Lower leg skin (tissue), 4 donors: ENCODE measurements at places on chromosomes 2 and 18. TPM values are rescaled to one million over a fixed set of nuclear protein-coding genes. Genes with fewer than 3 reads are reported as not detected.

DNA sequence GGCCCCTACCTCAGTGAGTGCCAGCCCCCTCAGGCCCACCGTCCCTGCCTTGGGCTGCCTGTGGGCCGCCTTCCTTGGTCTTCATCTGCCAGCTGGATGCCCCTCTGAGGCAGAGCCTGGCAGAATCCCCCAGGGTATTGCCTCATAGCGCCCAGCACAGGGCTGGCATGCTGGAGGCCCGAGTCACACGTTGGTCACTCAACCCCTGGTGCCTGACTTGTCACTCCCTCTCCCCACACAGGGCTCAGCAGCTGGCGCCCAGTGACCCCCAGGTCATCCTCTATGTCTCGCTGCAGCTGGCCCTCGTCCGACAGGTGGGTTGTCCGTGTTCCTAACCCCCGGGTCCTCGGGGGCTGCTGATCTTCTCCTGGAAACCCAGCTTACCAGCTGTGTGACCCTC, 108.4 kb upstream of the MCFD2 start:
- no peak for DNase-seq

DNA sequence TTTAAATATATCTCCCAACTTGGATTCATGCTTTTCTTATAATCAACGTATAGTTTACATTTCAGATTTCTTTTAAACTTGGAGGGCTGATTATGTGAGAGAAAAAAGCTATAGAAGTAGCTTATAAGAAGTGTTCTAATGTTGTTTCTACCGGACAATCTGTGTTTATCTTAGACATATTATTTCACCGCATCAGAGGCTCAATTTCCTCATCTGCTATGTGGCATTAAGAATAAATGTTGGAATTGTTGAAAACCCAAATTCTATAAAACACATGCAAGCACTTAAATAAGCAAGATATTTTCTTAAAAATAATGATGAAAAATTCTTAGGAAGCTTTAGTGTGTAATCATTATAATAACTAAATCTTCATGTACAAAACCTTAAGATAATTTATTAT, 407.9 kb downstream of the HRH4 start:
- no peak for DNase-seq

- DNase-seq = no peak
Measured at GRCh38 chr2:120802867-120803484, 67.3 kb downstream of the GLI2 start.

- DNase-seq = peak; percentile 85
Measured at GRCh38 chr2:111698743-111699554, 185.0 kb downstream of the ANAPC1 start.

DNA sequence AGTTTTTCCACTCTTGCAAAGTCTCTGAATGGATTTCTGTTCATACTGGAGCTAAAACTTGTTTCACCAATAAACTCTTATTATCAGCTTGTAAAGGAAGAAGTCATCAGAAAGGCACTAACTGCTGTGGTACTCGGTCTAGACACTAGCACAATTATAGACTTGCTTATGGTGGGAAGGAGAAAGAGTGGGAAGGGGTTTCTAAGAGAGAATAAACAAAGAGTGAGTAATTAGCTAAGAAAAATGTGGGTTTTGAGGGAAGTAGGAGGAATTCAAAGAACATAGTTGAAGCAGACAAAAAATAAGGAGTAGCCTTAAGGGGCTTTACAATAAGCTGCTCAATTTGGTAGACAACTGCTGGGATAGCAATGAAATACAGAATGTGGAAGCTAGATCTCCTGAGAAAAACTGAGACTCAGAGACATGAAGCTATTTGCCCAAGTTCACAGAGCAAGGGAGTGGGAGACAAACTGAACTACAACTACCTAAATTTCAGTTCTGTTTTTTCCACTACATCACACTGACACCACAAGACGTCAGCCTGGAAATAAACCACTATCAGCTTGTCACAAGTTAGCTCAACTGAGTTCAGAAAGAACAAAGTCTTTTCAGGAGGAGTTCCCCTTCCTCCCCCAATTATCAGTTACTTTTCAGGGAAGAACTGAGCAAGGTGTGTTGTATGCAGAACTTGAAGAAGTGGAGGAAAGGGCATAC, 59.7 kb downstream of the MAP4K3 start:
- DNase-seq = no peak

DNA sequence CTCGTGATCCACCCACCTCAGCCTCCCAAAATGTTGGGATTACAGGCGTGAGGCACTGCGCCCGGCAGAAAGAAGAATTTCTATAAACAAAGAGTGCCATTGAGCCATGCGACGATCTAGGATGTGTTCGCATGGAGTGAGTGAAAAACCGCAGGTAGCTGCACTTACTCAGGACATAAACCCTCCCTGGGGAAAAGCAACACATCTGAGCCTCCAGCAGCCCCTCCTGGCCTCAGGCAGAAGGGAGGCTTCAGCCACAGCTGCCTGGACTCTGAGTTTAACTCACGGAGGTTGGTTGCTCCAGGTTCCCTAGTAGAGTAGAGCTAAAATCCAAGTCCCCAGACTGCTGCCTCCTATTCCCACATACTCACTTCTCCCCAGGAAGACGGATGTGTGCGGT, 11.3 kb upstream of the STK25 start:
- DNase-seq = no peak

DNA sequence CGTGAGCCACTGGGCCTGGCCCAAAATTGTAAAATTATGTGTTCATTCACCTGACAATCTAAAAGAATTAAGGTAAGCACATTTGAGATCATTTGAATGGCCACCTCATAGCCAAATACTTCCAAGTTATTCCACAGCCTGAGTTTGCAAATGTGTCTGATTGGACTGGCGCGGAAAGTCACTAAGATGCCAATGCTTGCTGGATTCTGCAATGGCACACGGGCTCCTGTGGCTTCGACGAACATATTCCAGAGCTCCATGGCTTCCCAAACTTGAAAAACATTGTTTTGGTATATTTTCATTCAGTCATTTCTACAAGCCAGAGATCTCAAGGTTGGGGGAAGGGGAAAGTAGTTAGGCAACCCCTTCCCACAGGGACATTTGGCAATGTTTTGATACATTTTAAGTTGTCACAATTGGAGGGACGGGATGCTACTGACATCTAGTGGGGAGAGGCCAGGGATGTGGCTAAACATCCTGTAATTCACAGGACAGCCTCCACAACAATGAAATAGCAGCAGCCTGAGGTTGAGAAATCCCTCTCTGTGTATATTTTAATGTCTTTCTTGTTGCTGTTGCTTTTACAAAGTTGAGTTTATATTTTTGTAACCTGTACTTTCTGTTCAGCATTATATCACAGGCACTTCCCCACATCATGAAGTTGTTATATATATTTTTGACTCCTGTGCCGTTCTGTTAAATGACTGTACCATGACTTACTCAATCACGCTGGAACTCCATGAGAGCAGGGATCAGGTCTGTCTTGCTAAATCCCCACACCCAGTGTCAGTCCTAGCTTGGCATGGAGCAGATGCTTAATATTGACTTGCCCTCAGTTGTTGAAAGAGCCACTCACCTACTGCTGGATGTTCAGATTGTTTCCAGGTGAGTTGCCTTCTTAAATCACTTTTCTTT, 56.9 kb downstream of the COL4A4 start:
- no peak for DNase-seq

DNA sequence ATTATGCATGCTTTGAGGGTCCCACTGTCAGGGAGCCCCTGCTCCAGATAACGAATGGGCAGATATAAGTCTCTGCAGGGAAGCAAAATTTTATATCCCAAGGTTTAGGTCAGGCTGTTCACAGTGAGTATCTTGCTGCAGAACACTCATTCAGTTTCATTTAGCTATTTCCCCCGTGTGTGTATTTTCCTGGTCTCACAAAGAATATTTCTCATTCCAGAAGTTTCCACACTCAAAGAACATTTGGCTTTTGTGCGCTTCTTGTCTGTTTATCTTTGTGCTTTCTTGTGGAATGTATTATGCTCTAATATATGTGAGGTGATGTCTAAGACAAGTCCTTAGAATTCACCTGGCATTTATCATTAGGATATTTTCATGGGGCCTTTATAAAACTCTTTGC, 140.4 kb upstream of the MMADHC start:
- DNase-seq = no peak

- no peak for DNase-seq
Measured at GRCh38 chr18:24373328-24373727, 24.3 kb downstream of the OSBPL1A start.

DNA sequence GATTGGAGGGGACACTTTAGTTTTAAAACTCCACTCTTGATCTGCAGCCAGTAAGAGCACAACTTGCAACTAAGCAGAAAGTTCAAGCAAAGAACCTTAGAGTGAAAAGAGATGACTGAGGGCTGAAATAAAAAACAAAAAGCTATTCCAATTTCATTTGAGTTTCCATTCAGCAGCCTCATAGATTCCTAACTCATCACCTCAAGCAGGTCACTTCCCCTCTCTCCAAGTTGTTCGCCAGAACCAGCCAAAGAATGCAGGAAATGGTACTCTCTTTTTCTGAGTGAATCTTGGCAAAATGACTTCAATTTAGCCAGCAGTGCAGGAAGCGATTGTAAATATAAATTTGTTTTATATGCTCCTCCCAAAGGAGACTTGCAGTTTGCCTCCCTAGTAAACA, 213.3 kb downstream of the SETBP1 start:
- no peak for DNase-seq

GRCh38 chr2:147171941-147172340, 672.9 kb upstream of the ACVR2A start:
- no peak for DNase-seq

DNA sequence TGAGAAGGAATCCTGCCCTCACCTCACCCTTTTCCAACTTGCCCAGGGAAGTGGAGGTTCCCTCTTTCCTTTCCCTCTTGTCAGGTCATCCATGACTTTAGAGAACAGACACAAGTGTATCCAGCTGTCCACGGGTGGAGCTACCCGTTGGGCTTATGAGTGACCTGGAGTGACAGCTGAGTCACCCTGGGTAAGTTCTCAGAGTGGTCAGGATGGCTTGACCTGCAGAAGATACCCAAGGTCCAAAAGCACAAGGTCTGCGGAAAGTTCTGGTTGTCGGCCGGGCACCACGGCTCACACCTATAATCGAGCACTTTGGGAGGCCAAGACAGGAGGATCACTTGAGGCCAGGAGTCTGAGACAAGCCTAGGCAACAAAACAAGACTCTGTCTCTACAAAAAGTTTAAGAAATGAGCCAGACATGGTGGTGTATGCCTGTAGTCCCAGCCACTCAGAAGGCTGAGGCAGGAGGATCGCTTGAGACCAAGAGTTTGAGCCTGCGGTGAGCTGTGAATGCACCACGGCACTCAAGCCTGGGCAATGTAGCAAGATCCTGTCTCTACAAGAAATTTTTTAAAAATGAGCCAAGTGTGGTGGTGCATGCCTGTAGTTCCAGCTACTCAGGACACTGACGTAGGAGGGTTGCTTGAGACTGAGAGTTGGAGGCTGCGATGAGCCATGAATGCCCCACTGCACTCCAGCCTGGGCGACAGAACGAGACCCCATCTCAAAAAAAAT, 14.0 kb upstream of the CNDP1 start:
- DNase-seq = peak; percentile 60

- DNase-seq = no peak
Measured at GRCh38 chr2:126856403-126856802, 42.3 kb upstream of the TEX51 start.

DNA sequence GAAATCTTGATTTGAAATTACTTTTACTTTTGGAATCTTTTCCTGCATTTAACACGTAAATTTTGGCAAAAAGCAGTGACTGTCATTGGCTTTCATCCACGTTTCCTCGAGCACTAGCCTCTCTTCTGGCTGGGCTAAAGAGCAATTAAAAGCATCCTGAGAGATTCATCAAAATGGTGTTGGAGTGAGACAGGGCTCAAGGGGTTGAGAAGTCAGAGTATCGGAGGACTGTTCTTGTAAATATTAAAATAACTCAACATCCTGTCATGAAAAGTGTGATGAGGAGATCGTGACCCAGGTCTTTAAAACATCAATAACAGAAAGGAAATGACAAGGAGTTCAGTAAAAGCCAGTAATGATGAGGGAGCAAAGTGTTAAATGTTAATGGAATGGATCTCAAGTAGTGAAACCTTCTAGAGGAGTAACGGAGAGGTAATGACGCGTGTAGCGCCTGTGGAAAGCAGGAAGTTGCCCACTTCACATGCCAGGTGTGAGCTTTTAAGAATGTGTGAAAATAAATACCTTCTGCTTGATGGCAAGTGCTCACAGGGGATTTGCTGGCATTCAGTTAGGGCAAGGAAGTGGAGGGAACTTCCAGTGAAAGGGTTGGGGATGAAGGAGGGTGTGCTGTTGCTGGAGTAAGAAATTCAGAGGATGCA, 754.4 kb downstream of the ADCYAP1 start:
- no peak for DNase-seq

GRCh38 chr18:13615432-13615861, 110.9 kb downstream of the FAM210A start:
- DNase-seq = no peak

DNA sequence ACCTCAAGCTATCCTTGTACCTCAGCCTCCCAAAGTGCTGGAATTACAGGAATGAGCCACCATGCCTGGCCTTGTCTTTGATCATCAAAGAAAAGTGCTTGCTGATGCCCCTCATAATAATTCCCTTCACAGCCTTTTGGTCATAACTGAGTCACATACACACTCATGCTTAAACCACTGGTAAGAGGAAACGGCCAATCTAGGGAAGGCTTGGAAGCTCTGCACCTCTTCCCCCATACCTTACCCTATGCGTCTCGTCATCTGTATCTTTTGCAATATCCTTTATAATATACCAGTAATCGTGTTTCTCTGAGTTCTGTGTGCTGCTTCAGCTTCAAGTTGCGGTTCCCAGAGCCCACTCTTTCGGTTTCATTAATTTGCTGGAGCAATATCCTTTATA, 4.8 kb upstream of the RNF138 start:
- no peak for DNase-seq

DNA sequence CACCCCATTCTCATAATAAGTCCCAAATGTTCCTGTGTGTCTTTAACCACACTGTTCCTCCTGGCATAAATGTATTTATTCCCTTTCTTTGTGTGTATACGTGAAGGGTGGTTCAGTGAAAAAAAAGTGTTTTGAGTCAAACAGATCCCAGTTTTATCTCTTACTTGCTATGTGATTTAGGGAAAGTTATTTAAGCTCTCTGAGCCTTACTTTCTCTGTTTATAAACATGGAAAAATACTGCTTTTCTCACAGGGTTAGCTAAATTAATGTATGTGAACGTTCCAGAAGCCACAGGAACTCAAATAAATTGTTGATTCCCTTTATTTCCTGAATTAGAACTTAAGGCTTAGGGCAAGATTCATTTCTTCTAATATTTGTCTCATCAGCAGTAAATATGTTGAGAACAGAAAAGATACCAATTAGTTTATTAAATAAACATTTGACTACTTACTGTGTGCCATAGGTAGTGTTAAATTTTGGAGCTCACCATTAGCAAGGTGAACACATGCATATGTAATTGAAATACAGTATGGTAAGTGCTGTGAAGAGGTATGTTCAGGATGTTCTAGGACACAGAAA, 33.2 kb downstream of the RALBP1 start:
- no peak for DNase-seq

Gene ERBB4
- total RNA-seq = 0.69 TPM

Gene CAPG
- 272 TPM for total RNA-seq

Gene IL37
- 138 TPM for total RNA-seq

Gene VWA3B
- not detected for total RNA-seq

Gene TXNDC2
- total RNA-seq = not detected

Gene SPATA3
- total RNA-seq = not detected
